Ascending aorta (tissue), 2 donors: ENCODE measurements at places on chromosomes 7 and 10.
A peak's percentile ranks its signal among the peaks of the same experiment; 100 is the strongest.

DNA sequence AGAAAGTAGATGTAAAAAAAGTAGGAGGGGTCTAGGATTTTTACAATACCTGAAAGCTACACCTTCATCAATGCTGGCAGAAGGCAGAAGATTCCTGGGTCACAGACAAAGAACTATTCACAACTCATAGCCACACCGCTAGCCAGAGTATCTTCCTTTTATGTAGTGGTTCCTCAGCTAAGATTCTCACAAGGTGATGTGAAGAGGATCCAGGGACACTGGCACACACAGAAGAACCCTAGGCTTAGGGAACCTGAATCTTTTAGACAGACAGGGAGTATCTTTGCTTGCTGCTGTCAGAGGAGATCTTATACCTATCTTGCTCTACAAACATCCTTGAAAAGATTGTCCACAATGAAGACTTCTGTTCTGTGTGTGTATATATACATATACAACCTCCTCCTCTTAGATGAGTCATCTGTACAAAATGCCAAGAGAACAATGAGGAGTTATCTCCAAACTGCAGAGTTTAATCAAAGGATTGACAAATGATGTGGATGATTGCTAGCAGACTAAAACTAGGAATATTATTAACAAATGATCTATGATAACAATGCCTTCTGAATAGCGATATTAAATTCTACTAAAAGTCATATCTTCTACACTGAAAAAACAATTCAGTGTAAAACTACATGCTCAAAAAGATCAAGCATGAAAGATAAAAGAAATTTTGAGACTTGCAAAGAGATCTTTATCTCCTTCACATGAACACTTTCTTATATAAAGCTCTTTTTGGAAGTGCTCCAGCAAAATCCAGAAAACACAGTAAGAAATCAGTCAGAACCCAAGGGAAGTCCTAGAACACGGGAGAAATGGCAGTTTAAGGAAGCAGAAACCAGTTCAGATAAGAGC is 409.3 kb downstream of the PARD3 start:
- peaks cover 3% of the 10 kb centered on the region for H3K4me1 ChIP-seq
- no peak overlapping the region for H3K27ac ChIP-seq
- no peaks in the 10 kb centered on the region for H3K27me3 ChIP-seq
- H3K4me3 ChIP-seq, result no peak overlapping the region
- H3K36me3 ChIP-seq, result no peaks in the 10 kb centered on the region

- DNase-seq, result no peak
- H3K36me3 ChIP-seq, result no peaks in the 10 kb centered on the region
- H3K4me1 ChIP-seq, result no peaks in the 10 kb centered on the region
- H3K27ac ChIP-seq, result no peak overlapping the region
- no peak overlapping the region for H3K4me3 ChIP-seq
- no peaks in the 10 kb centered on the region for H3K27me3 ChIP-seq
Measured at GRCh38 chr10:58348571-58349033, 13.8 kb downstream of the UBE2D1 start.

- no peaks in the 10 kb centered on the region for H3K4me1 ChIP-seq
- no peak overlapping the region for H3K4me3 ChIP-seq
- no peak for DNase-seq
- H3K36me3 ChIP-seq, result no peaks in the 10 kb centered on the region
- H3K27ac ChIP-seq, result no peak overlapping the region
Measured at GRCh38 chr10:32210306-32211045, 136.5 kb downstream of the EPC1 start.

GRCh38 chr7:159125104-159125954 is 19.3 kb downstream of the VIPR2 start:
- H3K4me3 ChIP-seq, result no peak overlapping the region
- peak; percentile 33 for DNase-seq
- no peaks in the 10 kb centered on the region for H3K4me1 ChIP-seq
- H3K27ac ChIP-seq, result no peak overlapping the region
- no peaks in the 10 kb centered on the region for H3K36me3 ChIP-seq

DNA sequence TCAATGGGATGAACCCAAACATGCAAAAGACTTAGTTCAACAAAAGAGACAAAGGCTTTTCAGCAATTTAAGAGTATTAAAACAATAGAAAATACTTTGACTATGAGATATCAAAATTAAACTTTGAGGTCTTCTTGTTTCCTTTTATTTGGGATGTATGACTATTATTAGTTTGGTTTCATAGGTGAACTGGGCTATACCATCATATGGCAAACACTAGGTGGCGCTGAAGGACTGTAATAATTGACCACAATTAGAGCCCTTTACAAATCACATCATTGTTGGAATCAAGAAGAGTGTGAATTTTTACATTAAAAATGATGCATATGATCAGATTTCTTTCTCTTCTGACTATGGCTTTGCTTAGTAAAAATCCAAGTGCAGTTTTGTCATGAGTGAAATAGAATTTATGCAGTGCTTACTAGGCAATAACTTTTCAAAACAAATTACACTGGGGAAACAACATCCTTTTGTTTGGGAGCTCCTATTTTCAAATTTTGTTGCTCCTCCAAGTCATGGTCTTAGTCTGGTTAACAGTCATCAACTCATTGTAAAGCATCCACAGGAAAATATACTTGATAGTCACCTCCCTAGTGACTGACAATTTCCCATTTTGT is 14.7 kb upstream of the NXPH1 start:
- H3K27ac ChIP-seq, result no peak overlapping the region
- H3K36me3 ChIP-seq, result no peaks in the 10 kb centered on the region
- H3K4me3 ChIP-seq, result no peak overlapping the region
- H3K4me1 ChIP-seq, result no peaks in the 10 kb centered on the region

GRCh38 chr10:83965473-83965872 is 173.8 kb upstream of the GHITM start:
- no peaks in the 10 kb centered on the region for H3K36me3 ChIP-seq
- no peak for DNase-seq
- no peaks in the 10 kb centered on the region for H3K4me1 ChIP-seq
- no peak overlapping the region for H3K27ac ChIP-seq

GRCh38 chr7:40836218-40836617 is 701.4 kb downstream of the SUGCT start:
- H3K27me3 ChIP-seq, result no peaks in the 10 kb centered on the region
- no peak for DNase-seq
- H3K27ac ChIP-seq, result no peak overlapping the region
- no peak overlapping the region for H3K4me3 ChIP-seq

DNA sequence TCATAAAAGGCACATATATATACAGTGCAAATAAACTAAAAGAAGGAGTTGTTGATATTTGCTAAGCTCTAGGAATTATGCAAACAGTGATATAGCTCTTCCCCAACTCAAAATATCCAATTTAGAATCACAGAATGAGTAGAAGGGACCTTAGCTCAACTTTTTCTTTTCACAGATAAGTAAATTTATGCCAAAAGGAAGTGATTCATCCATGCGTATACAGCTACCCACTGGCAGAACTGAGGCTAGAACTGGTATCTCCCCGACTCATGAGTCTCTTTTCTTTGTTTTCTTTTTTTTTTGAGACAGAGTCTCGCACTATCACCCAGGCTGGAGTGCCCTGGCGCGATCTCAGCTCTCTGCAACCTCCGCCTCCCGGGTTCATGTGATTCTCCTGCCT is 54.2 kb upstream of the SVIL start:
- H3K27ac ChIP-seq, result peak overlapping the region; percentile 84
- peaks cover 15% of the 10 kb centered on the region for H3K4me1 ChIP-seq
- peaks cover 18% of the 10 kb centered on the region for H3K36me3 ChIP-seq
- no peak overlapping the region for H3K4me3 ChIP-seq
- no peaks in the 10 kb centered on the region for H3K27me3 ChIP-seq

DNA sequence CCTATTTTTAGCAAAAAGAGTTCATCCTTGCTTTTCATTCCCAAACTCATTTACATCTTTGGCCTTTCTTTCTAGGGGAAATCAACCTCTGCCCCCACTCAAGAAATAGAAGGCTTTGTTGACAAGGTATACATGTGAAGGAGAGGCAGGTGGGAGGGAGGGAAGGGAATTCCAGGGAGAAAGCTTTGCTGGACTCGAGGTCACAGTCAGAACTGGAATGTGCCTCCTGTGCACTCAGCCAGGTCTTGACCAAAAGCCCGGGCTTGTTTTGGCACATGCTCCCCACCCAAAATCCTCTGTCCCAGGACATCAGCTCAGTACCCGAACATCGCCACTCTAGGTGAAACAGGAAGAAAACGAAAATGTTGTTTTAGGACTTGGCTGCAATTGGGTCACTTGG is 61.3 kb downstream of the ABLIM1 start:
- H3K36me3 ChIP-seq, result no peaks in the 10 kb centered on the region
- H3K27me3 ChIP-seq, result no peaks in the 10 kb centered on the region
- no peaks in the 10 kb centered on the region for H3K4me1 ChIP-seq
- DNase-seq, result no peak

DNA sequence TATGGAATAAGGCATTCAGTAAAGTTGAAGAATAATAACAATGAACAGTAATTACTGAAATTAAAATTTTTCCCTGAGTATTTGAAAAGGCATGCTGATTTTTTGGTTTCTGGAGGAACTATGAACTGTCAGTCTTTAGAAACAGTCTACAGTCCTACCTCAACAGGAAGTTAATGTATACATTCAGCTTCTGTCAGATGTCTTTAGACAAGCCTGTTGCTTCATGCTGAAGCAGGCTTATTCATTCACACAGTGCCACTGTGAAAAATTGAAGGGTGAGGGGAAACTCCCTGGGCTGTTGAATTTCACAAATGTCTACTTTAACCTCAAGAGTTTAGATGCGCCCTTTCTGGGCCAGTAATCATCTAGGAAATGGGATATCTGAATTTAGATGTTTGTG is 3.5 kb downstream of the NRF1 start:
- no peaks in the 10 kb centered on the region for H3K27me3 ChIP-seq
- no peaks in the 10 kb centered on the region for H3K36me3 ChIP-seq
- peaks cover 6% of the 10 kb centered on the region for H3K4me1 ChIP-seq
